Mesenteric fat pad (tissue), 1 donor: ENCODE measurements at places on chromosomes 6 and 20.

DNA sequence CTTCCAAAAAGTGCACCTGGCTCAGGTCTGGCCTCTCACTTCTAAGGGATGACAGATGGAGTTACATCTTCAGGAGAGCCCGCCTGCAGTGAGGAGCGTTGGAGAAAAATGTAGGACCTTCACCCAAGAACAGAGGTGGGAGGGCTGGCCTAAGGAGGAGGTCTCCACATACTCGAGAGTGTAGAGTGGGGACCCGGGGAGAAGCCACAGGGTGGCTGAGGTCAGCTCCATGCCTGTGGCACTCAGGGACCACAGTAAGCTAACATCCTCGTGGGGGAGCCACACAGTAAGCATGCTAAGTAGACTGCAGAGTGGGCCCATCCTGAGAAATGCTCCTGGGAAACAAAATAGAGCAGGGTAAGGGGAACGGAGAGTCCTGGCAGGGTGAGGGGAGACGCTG lies 24.0 kb downstream of the AAR2 start:
- no peak for DNase-seq

- no peak for DNase-seq
Observed at GRCh38 chr6:108363113-108363512, 68.3 kb downstream of the AFG1L start.

- no peak for DNase-seq
Observed at GRCh38 chr6:54100411-54101006, 10.7 kb upstream of the MLIP start.

DNA sequence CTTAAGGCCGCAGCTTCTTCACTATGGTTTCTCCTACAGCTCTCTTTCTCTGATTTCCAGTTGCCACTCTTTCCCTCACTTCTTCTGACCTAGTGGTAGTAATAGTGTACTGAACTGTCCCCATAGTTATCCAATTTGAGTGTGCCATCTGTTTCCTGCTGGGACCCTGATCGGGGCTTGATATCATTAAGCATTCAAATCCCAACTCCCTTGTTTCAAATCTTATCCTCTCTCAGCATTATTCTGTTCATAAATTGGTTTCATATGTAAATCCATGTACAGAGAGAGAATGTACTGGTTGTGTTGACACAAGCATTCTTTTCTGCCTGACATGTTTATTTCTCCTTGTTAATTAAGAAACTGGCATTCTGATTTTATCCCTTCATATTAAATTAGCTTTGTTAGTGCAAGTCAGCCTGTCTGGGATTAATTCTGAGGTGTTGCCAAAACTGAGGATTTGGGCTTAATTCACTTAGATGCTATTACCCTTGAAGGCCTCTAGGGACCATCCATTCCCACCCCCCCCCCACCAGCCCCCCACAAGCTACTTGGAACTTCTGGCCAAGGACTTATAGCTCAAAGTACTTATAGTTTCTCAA lies 84.6 kb upstream of the PROKR2 start:
- no peak for DNase-seq

DNA sequence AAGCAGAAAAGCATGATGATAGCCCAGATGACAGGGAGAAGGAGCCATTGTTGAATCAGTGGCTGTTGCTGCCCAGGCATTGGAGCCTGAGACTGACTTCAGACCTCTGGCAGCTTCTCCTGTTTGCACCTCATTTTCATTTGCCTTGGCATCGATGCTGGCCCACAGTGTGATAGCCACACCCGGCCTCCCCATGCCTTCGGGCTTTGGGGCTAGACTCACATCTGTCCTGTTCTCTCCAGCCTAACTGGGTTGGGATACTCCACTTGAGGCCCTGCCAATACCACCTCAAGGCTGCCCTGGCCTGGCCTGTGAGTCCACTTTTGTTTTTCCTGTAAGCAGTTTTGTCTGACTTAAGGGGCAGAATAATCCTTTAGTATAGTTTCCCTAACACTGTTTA lies 140.4 kb downstream of the UST start:
- DNase-seq = no peak

DNA sequence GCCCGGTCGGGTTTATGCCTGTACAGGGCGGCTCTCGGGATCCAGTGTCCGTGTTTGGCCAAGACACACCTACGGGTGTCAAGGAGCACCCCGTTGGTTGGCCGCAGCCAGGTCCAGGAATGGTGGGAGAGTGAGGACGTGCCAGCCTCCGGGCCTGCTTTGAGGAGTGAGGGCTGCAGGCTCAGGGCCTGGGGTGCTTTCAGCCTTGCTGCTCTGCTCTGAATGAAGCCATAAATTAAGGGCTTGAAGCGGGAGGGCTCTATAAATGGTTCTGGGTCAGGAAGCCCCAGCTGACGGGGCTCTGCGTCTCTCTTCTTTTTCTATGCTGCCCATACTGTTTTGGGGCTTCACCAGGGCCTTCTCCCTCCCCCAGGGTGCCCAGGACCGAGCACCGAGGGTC lies 15.1 kb downstream of the GATA5 start:
- no peak for DNase-seq

DNA sequence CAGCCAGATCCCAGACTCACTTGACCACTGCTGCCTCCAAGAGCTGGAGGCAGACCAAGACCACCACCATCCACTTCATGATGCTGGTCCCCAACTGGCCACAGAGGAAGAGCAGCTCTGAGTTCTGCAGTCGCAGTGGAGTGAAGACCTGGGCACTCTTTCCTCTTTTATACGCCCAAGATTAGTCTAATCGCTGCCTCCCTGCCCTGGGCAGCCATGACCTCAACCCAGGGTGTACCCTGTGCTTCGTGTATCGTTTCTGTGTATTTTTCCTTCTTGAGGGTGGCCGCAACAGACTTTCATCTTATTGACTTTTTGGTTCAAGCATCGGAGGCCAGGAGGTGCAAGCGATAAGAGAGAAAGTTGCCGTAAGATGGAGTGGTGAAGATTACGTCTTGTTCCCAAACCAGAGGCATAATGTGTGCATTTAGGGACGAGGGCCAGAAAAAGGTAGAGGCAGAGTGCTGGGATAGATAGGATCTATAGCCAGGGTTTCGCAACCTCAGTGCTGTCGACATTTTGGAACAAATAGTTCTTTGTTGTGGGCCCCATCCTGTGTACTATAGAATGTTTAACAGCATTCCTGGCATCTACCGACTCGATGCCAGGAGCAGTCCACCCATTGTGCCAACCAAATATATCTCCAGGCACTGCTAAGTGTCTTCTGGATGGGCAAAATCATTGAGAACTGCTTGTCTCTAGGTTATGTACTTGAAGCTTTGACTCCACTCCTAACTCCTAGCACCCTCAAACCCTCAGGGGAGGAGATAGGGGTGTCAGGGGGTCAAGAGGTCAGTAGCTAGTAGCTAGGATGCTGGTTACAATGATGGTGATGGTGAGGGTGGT lies at the start of gene PGC:
Gene PGC (minus strand): TSS at position 142 of the 846 bp plus-strand sequence. CDS start 63 bp downstream, at position 79.
- no peak for DNase-seq

- no peak for DNase-seq
Observed at GRCh38 chr6:10640412-10640811, 54.0 kb downstream of the C6orf52 start.

DNA sequence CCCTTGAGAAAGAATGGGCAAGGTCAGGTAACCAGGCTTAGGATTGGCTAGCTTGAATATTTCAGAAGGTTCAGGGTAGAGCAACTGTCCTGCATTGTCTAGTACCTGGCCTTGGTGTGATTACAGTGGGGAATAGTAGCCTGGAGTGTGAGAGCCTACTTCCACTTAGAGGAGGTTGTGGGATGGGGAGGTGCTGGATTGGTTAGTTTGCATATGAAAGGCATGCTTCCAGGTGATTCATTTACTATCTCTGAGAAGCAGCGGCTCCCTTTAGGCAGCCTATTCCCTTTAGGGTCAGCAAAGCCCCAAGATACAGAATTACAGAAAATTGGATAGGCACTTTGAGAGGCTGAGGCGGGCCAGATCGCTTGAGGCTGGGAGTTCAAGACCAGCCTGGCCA lies 25.0 kb upstream of the SCGN start:
- DNase-seq = no peak

GRCh38 chr20:50276119-50277063 lies 85.8 kb downstream of the CEBPB start:
- DNase-seq = no peak

- DNase-seq = no peak
Observed at GRCh38 chr6:47163536-47163935, 121.4 kb upstream of the ADGRF1 start.

GRCh38 chr6:67722861-67723261 lies 912.2 kb upstream of the ADGRB3 start:
- DNase-seq = no peak

- DNase-seq = no peak
Observed at GRCh38 chr6:26184367-26184891, 97.2 kb downstream of the HFE start.

DNA sequence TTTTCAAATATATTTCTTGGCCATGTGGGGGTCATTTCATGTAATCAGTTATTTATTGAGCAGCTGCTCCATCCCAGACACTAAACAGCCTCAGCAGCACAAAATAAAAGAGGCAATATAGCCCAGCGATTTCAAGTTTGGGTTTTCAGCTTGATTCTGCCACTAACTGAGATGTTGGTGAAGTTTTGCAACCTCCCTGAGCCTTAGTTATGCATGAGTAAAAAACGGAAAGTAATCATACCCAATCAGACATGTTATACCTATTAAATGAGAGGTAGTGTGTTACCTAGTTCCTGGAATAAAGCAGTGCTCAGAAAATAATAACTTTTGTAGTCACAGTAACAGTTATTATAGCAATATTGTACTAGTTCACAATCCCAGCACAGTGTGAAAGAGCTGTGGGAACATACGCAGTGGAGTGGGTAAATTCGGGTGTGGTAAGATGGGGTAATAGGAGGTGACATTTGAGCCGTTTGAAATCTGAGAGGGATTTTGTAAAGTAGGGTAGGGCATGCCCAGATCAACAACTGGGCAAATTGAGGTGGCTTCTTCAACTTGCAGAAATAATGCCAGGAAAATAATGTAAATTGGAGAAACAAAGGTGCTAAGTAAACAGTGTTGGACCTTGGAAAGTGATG lies 1.5 kb downstream of the SLC9A8 start:
- DNase-seq = no peak

GRCh38 chr6:139407718-139408222 lies 33.3 kb upstream of the CITED2 start:
- no peak for DNase-seq

DNA sequence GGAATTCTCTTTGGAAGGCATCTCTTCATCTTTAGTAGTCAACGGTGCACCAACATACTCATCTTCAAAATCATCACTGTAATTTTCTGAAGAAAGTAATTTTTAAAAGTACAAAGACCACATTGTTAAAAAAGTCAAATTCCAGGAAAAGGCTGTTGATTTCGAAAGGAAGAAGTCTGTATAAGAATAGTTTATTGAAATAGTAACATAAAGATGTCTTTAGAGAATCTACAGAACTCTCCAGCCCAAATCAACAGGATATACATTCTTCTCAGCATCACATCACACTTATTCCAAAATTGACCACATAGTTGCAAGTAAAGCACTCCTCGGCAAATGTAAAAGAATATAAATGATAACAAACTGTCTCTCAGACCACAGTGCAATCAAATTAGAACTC lies 23.4 kb downstream of the CEP162 start:
- DNase-seq = no peak
